ENCODE measurements at places on chromosomes 1 and 21. TPM values are rescaled to one million over a fixed set of nuclear protein-coding genes. Genes with fewer than 3 reads are reported as not detected.

The LCA5L gene
- 2.3 TPM for total RNA-seq

The RAB25 gene
- total RNA-seq: not detected

The PALMD gene
- total RNA-seq: 0.29 TPM

The DDR2 gene
- total RNA-seq: 109 TPM

The CFHR1 gene
- total RNA-seq: 0.29 TPM

The RBP7 gene
- total RNA-seq: not detected

The PLA2G2C gene
- total RNA-seq: not detected

The ANKRD34A gene
- total RNA-seq: 1.1 TPM

Measured in myometrial cell (primary cell).